Muscle of back (tissue), 13 donors: ENCODE measurements at places on chromosomes 12 and 14. TPM values are rescaled to one million over a fixed set of nuclear protein-coding genes. Genes with fewer than 3 reads are reported as not detected.

Gene ACOT2
- polyA plus RNA-seq: 26.2 TPM

Gene RFX4
- 0.05 TPM for polyA plus RNA-seq

Gene CCDC196
- not detected for polyA plus RNA-seq

Gene MSI1
- 6.0 TPM for polyA plus RNA-seq

Gene GSG1
- polyA plus RNA-seq: 11.2 TPM

Gene DAO
- polyA plus RNA-seq: 0.49 TPM

Gene SOAT2
- not detected for polyA plus RNA-seq

Gene TAS2R8
- polyA plus RNA-seq: not detected

Gene MANSC1
- polyA plus RNA-seq: 9.1 TPM

Gene GRIN2B
- polyA plus RNA-seq: 0.03 TPM
